ENCODE measurements at places on chromosomes 13 and 19.

- no peak for DNase-seq
Observed at GRCh38 chr13:42146359-42146758, 97.9 kb downstream of the DGKH start.

- DNase-seq, result peak; percentile 16
Observed at GRCh38 chr13:101267656-101268055, 148.7 kb downstream of the NALCN start.

DNA sequence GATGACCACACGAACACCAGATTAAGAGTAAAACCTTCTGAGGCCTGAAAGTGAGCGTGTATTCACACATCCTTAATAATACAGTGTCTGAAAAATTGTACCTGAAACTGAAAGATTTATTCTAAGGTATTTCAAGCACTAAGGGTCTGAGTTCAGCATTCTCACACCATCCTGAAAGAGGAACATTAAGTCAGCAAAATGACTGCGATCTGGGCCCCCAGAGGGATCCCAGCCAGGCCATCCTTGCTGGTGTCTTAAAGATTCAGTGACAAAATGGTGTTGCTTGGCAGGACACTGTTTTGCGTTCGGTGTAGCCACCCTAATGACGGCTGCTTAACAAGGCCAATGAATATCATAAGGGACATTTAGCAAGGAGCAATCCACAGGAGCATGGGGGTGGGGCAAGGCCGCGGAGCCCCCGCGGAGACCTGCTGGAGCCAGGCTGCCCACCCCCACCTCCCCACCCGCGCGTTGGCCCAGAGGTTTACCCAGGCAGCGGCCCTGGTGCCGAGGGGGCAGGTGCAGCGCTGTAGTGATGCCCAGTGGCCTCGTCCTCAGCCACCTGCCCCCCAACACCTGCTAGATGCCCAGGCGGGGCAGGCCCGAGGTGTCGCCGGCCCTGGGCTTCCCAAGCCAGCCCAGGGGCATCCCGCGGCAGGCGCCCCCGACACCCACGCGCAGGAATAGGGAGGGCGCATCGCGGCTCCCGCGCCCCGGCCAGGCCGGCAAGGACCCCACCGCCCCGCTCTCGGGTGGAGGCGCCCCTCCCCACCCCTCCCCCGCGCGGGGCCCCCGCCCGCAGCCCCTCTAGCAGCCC is 742 bp downstream of the NALCN start:
- no peak for DNase-seq

DNA sequence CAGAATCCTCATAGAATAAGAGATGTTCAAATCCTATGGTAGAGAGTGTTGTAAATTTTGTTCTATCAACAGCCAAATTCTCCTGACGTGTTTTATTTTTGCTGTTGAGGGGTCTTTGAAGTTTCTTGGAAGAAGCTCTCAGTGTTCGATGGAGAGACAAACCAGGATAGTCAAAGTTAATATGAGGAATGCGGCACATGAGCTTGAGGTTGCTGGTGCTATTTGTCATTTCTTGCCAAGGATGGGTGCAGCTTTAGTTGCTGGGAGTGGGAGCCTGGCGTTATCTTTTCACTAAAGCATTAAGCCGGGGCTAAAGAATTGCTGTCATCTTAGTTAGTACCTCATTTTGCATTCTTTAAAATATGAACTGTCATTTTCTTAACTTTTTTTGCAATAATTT is 239.9 kb upstream of the CSNK1A1L start:
- DNase-seq, result no peak

GRCh38 chr19:43446746-43447489 is 18.5 kb downstream of the LYPD3 start:
- peak; percentile 69 for DNase-seq

- no peak for DNase-seq
Observed at GRCh38 chr13:65926750-65927171, 1303.4 kb downstream of the PCDH9 start.

DNA sequence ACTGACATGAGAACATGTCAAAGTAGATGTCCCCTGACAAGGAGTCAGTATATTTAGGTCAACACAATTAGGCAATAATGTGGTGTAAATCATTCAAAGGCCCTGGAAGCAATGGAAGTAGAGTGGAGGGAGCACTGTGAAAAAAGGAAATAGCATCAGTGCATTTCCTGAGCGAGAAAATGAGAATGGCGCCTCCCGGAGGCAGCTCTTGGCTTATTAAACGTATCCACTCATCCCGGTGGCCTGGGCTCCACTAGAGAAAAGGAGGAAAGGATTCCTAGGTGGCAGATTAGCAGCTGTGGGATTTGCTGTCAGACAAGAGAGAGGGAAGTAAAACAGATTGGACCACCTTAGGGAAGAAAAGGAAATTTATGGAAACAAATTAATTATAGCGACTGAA is 173.7 kb upstream of the TMTC4 start:
- no peak for DNase-seq

- DNase-seq, result no peak
Observed at GRCh38 chr19:31256593-31256960, 92.7 kb downstream of the TSHZ3 start.

- DNase-seq, result no peak
Observed at GRCh38 chr19:5951338-5951861, 26.5 kb downstream of the RANBP3 start.

- no peak for DNase-seq
Observed at GRCh38 chr13:20351281-20352022, 119.3 kb upstream of the GJB6 start.

DNA sequence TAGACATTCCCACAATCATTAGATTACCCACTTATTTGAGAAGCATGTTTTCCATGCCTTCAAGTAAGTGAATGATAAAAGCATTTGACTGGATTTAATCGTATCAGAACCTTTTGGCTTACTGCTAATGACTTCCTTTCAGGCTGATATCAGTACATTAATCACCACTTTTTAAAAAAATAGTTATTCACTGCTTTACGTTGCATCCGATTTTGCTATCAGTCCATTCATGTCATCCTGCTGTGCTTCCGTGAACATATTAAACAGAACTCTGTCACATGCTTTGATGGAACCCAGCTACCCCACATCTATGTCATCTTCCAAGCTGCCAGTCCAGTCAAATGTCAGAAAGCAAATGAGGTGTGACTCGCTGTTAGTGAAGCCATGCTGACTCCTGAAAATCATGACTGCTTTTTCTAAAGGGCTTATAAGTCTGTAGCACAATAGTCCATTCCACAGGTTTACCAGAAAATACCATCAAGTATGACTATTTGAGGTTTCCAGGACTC is 440.9 kb downstream of the IRS2 start:
- no peak for DNase-seq

- DNase-seq, result peak; percentile 59
Observed at GRCh38 chr13:51557875-51558612, 26.2 kb upstream of the WDFY2 start.

DNA sequence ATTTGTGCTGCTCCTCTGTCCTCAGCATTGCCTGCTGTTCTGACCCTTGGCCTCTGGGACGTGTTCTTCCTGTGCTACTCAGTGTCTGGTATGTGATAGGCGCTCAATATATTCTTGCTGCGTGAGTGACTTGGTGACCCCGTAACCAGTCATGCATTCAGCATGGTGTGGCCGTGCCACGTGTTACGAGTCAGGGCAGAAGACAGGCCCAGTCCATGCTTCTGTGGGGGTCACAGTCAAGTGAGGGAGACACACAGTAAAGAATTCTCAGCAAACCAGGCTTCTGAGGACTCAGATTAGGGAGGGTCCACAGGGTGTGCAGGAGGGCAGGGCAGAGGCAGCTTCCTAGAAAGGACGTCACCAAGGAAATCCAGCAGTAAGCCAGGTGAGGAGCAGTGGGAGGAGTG is 7.9 kb downstream of the PPP1R37 start:
- DNase-seq, result peak; percentile 93

- no peak for DNase-seq
Observed at GRCh38 chr19:372306-372890, 27.8 kb upstream of the MIER2 start.

DNA sequence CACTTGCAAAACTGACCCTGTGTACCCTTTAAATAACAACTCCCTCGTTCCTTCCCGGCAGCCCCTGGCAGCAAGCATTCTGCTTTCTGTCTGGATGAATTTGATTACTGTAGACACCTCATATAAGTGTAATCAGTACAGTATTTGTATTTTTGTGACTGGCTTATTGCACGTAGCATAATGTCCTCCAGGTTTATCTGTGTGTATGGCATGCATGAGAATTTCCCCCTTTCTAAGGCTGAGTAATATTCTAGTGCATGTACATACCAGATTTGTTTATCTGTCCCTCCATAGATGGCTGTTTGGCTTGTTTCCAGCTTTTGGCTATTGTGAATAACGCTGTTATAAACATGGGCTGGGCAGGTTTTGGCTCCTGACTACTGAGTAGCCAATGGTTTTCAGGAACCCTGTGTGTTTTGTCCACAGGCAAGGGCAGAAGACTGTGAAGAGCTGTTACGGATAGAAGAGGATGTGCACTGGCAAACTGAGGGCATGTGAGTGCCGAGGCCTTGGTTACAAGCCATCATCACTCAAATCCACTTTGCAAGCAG is 98.0 kb downstream of the ESD start:
- no peak for DNase-seq

DNA sequence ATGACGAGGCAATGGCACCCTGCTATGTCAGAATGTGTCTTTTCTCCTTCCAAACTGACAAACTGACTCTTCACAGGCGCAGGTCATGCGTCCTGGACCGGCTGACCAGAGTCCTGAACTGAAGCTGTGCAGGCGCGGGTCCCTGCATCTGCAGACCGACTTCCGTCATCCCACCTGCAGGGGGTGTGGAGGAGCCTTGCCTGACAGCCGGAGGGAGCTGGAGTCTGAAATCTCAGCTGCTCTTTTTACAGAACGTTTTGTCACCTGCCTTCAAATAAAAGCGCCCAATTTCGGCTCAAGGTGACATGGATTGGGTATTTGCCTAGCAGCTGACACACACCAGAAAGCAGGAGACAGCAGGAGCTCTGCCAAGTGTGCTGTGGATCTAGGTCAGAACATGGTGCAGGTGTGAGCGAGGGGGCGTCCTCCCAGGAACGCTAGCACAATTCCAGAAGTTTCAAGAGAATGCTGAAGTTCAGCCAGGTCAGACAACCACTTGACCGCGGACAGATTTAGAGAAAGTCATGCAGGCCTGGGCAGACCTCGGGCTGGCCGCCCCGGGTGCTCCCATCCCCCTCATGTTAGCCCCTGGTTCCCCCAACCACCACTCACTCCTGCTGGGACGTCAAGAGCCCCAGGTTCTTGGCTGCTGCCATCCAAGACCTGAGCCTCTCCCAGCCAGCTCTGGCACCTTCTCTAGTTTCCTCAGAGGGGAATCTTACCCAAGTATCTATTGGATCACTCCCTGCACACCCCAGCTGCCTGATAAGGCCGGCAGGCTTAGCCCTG is 32.8 kb downstream of the ELL start:
- no peak for DNase-seq

DNA sequence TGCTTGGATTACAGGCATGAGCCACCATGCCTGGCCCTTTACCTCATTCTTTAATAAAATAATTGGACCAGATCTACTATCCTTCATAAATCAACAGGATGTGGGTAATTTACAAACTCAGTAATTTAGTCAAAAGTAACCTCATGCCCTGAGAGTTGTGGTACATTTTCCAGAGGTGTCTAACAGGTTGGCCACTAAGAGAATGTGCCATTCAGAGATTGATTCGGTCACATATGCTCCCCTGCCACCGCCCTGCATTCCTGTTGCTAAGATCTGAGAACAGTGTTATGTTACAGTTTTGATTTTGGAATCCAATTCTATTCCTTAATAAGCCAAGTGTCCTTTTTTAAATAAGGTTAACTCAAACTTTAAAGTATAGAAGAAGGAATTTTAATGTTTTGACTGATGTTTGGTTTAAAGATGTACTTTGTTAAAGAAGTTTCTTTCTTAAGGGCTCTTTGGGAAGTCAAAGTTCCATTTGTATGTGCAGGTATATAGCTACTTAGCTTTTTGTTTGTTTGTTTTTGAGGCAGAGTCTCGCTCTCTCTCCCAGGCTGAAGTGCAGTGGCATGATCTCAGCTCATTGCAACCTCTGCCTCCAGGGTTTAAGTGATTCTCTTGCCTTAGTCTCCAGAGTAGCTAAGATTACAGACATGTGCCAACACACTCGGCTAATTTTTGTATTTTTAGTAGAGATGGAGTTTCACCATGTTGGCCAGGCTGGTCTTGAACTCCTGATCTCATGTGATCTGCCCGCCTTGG is 29.2 kb downstream of the PHF11 start:
- no peak for DNase-seq

DNA sequence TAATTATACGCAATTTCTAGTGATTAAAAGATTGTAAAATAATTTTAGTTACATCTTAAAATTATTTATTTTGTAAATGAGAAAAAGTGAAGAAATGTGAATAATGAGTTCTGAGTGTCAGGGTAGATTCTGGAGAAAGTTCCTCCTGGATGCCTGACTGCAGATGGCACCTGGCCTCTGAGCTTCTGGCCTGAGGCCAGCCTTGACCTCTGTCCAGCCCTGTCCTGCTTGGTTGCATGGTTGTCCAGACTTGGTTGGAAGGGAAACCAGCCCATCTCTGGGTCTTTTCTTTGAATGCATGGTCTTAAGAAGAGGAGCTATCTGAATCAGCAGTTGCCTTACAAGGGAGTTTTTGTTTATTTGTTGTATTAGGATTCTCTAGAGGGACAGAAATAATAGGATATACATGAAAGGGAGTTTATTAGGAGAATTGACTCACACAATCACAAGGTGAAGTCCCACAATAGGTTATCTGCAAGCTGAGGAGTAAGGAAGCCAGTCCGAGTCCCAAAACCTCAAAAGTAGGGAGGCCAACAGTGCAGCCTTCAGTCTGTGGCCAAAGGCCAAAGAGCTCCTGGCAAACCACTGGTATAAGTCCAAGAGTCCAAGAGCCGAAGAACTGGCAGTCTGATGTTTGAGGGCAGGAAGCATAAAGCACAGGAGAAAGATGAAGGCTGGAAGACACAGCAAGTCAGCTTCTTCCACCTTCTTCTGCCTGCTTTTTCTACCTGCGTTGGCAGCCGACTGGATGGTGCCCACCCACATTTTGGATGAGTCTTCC is 385.8 kb downstream of the ZNF536 start:
- DNase-seq, result no peak

- peak; percentile 81 for DNase-seq
Observed at GRCh38 chr13:76991796-76992547, at the start of gene CLN5. Gene CLN5, plus strand, starts transcription at chr13:76992081. Its CDS starts 18 bp downstream, at chr13:76992099.

GRCh38 chr13:48819899-48820298 is 155.8 kb upstream of the FNDC3A start:
- DNase-seq, result no peak

- no peak for DNase-seq
Observed at GRCh38 chr13:28329395-28330158, 165.4 kb downstream of the FLT1 start.

DNA sequence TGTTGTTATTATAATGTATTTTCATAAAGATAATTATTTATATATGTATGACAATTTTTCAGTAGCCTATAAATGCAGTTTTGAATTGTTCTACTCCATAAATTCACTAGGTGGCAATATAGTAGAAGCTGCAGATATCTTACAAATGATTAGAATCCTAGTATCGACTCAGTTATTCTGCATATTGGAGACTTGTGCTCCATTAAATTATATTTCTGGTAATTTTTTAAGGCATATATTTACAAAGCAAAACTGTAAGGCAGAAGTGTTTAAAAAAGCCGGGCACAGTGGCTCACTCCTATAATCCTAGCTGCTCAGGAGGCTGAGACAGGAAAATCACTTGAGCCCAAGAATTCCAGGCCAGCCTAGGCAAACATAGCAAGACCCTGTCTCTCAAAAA is 58.7 kb downstream of the DPY19L3 start:
- DNase-seq, result no peak

GRCh38 chr13:84446972-84447639 is 564.8 kb upstream of the SLITRK1 start:
- DNase-seq, result no peak

Data from Caki2 (cell line).